ENCODE measurements at places on chromosomes 4 and X.

- no peak for DNase-seq
These were observed 5.5 kb upstream of the PHF8 start for GRCh38 chrX:54049801-54050200.

GRCh38 chr4:104989371-104989770 lies 157.3 kb upstream of the TET2 start:
- DNase-seq = no peak

GRCh38 chr4:7719354-7720174 lies 220.1 kb downstream of the AFAP1 start:
- no peak for DNase-seq

DNA sequence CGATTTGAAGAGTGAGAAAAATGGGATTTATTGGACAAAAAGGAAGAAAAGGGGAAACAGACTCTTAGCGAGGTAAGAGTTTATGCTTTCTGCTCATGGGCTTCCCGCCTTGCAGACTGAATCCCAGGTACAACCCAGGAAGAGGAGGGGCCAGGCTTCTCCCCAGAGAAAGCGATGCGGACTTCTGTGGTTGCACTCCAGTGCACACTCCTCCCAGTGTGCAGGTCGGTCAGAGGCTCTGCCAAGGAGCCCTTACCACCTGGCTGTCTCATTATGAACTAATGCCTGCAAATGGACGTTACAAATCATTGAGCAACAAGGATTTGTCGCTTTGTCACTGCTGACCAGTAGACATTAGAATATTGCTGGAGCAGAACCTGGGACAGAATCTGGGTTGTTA lies 39.9 kb upstream of the GLRA2 start:
- no peak for DNase-seq

- no peak for DNase-seq
These were observed 61.9 kb upstream of the TAB3 start for GRCh38 chrX:30951003-30951402.

GRCh38 chrX:20515841-20516461 lies 249.2 kb upstream of the RPS6KA3 start:
- no peak for DNase-seq

- DNase-seq = no peak
These were observed 181.7 kb upstream of the NPY2R start for GRCh38 chr4:155026715-155027114.

GRCh38 chr4:678331-679103 lies 4.2 kb downstream of the MYL5 start:
- no peak for DNase-seq

DNA sequence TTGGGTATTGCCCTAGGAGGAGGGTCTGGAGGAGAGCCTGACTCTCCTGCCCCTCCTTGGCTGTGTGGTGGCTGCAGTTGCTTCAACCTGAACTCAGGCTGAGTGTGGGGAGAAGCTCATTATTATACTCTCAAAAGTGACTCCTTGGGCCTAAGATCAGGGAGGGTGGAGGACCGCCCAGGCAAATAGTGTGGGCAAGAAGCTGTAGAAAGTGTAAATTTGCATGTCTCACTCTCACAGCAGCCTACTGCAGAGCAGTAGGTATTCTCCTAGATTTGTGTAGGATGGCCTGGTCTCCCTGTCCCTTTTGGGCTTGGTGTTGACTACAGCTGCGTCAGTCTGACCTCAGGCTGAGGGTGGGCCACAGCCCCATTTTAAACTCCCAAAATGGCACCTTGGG lies 156.1 kb downstream of the ZNF330 start:
- no peak for DNase-seq

DNA sequence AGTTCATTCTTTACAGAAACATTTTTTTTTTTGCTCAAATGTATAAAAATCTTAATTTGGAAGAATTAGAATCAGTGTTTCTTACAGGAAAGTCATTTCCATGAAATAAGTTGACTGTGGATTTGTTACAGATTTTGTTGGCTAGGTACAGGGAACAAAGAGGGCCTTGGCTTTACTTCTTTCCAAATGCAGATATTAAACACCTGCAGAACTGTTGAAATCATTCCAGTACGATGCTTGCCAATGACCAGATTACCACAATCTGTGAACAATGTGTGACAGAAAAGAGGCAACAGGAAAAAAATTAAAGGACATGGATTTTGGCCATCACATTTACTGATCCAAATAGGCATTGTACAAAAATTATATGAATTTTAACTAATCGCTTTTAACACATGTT lies 70.8 kb downstream of the ANXA10 start:
- no peak for DNase-seq

DNA sequence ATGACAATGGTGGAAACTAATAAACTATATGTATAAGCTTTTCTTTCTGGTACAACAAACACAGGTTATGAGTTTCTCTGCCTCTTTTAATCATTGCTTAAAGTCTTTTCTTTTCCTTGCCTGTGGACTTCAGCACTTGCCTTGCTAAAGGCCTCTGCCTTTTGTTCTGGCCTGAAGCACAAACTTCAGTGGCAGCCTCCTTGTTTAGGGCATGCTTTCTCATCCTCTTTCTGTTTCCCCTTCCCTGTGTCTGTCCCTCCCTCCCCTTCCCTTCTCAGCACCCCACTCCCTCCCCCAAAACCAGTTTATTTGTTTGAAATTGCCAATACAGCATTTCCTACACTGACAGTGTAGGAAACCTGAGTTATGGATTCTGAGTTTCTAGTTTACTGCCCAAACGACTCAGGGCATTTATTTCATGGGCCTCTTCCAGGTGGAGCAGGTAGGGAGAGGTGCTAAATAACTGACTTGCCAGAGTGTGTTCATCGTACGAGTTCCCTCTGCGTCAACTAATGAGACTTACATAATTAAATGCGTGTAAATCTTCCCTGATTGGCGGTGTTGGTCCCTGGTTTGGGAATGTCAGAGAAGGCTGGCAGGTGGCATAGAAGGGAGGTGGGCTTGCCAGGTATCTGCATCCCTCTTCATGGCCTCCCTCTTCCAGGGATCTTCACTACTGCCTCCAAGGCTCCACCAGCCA lies 311.0 kb downstream of the FBXW7 start:
- no peak for DNase-seq

GRCh38 chr4:12701384-12701783 lies 782.8 kb downstream of the RAB28 start:
- no peak for DNase-seq

DNA sequence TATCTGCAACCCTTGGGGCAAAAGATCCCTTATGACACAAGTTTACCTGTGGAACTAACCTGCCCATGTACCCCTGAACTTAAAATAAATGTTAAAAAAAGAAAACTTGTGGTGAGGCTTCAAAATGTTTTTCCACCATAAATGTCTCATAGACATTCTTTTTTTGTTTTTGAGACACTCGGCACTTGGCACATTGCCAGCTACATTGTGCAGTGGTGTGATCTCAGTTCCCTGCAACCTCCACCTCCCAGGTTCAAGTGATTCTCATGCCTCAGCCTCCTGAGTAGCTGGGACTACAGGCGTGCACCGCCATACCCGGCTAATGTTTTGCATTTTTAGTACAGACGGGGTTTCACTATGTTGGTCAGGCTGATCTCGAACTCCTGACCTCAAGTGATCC lies 528.9 kb upstream of the CXorf51A start:
- no peak for DNase-seq

- peak; percentile 11 for DNase-seq
These were observed 10.0 kb upstream of the LNX1 start for GRCh38 chr4:53601251-53601764.

DNA sequence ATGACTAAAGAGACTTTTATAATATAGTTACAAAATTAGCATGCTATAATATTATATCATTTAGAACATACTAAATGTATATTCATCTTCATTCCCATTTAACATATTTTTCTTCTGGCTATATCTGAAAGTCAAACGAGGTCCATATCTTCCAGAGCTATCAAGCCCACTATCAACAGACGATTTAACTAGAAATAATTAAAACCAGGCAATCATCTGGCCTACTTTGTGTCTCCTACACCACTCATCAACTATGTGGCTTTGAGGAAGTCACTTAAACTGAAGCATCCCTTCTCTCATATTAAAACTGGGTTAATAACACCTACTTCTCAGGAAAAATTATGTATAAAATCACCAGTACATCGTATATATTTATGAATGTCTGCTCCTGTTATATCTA lies 1330.5 kb upstream of the PABPC4L start:
- DNase-seq = no peak

DNA sequence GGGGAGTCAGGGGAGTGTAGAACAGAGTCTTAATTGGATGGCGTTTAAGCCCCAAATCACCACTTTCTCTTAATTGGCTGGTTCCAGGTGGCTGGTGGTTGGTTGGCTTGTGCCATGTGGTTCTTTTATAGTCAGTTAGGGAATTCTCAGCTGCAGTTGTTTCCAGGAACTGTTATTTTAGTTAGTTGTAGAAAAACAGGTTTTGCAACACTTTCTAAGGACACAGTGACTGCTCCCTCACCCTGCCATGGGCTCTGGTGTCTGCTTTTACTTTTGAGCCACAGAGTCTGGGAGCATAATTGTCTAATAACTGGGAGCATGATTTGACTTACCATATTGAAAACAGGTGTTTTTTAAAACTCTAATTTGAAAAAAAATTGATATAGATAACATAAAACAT lies 75.8 kb upstream of the PCDH18 start:
- DNase-seq = no peak

GRCh38 chrX:97743014-97743413 lies 859.3 kb downstream of the RPA4 start:
- no peak for DNase-seq

GRCh38 chrX:15549189-15550012 lies 48.8 kb downstream of the BMX start:
- DNase-seq = no peak

GRCh38 chrX:9342561-9343051 lies 122.3 kb upstream of the TBL1X start:
- DNase-seq = peak; percentile 45

DNA sequence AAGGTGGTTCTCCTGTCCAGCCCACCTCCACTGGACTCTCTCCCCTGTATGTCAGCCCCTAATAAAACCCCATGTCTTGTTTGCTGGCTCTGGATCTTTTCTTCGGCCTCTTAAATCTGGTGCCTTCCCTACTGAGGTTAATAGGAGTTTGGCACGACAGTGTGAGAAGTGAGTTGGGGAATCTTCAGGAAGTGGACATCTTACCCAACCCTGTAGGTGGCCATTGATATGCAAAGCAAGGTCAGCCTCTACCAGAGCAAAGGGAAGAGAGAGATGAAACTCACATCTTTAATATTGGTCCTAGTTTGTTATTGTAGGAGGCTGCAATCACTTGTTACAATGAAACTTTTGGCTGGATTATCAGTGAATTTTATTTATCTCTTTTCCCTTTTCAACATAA lies 111.7 kb downstream of the CHRDL1 start:
- DNase-seq = no peak

- DNase-seq = no peak
These were observed 153.6 kb upstream of the INTU start for GRCh38 chr4:127479031-127479622.

DNA sequence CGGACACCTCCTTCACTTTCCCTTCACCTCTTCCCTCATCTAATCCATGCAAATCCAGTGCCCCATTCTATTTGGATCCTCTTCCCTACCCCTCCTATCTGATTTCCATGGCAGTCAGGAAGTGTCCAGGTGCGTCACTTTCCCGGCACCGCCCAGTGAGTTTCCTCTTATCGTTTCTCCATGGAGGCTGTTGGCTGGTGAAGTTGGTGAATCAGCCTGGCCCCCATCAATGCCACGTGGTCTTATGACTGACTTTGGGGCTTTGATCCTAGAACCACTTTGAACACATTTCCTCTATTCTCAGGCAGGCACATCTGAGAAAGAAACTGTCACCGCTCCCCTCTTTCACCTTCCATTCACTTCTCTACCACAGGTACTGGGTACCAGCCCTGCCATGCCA lies 137.8 kb downstream of the CEP135 start:
- no peak for DNase-seq

DNA sequence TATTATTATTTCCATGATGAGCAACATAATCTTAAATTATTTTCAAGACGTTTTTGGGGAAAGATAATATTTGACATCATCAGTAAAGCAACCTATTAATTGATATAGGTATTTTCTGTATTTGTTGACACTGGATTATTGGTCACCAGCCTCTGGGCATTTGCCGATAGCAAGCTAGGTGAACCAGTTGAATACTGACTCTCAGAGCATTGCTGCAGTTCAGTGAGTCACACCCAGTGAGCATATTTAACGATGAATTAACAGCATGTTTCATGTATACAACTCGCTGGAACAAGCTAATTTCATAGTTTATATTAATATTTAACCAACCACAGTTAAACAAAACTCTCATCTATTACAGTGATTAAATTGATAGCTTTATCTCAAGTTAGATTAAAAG lies 1006.0 kb upstream of the DIAPH2 start:
- DNase-seq = no peak

GRCh38 chr4:6356076-6356560 lies 86.5 kb downstream of the WFS1 start:
- no peak for DNase-seq

- DNase-seq = no peak
These were observed 83.3 kb downstream of the HPRT1 start for GRCh38 chrX:134543288-134543687.

DNA sequence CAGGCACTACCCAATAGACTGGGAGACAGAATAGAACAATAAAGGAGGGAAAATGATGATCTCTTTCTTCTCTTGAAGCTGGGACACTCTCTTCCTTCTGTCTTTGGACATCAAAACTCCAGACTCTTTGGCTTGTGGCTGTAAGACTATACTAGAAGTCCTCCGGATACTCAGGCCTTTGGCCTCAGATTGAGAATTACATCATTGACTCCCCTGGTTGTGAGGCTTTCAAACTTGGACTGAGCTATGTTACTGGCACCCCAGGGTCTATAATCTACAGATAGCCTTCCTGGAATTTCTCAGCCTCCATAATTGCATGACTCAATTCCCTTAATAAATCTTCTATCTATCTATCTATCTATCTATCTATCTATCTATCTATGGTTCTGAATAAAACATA lies 294.2 kb upstream of the CT83 start:
- no peak for DNase-seq

DNA sequence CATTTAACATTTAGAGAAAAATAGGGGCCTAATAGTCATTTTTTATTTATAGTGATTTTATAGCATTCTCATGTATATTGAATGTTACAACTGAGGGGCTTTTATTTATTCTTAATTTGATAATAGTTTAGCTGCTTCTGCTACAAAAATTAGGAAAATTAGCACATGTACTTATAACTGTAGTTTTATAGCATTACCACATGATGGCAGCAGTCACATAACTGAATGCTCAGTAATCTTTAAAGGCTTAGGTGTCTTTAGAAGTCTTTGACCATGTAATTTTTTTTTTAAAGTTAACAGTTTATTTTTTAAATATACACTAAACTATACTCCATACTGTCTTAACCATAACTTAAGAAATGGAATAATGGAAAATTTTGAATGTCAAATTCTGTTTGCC lies 136.6 kb downstream of the STAG2 start:
- no peak for DNase-seq

Data from NCI-H1417 treated with DMSO at 0.1 percent for 48 hours (cell line).